ENCODE measurements at places on chromosomes 12 and 14.

- no peak for DNase-seq
These were observed 21.3 kb downstream of the SPX start for GRCh38 chr12:21547437-21547836.

- no peak for DNase-seq
These were observed 55.0 kb upstream of the NELL2 start for GRCh38 chr12:44930972-44931600.

- no peak for DNase-seq
These were observed 64.0 kb upstream of the RIN3 start for GRCh38 chr14:92449404-92450181.

DNA sequence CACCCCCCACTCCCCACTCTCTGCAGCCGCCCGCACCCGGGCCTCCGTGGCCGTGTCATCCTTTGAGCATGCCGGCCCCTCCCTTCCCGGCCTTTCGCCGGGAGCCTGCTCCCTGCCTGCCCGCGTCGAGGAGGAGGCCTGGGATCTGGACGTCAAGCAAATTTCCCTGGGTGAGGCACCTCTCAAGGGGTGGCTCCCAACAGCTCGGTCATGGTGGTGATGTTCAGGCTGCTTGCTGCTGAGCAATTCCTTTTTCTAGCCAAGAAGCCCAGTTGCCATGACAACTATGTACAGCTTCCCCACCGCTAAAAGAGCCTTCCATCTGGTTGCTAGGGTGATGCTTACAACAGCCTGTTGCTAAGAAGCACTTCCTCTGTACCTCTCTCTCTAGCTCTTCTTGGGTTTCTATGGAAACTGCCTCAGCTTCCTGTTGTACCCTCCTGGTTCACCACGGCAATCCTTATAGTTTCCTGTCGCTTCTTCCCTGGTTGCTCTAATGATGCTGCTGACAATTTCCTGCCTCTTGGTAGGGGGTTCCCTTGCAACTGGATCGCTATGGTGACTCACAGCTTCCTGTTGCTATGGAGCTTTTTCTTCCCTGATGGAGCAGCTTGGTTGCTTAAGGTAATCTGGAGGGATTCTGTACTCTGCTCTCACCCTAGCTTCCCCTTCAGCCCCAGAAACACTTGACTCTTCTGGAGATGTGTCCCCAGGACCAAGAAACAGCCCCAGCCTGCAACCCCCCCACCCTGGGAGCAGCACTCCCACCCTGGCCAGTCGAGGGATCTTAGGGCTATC is 11.0 kb downstream of the ZNF219 start:
- no peak for DNase-seq

- DNase-seq: no peak
These were observed 379.8 kb downstream of the APAF1 start for GRCh38 chr12:99024870-99025269.

DNA sequence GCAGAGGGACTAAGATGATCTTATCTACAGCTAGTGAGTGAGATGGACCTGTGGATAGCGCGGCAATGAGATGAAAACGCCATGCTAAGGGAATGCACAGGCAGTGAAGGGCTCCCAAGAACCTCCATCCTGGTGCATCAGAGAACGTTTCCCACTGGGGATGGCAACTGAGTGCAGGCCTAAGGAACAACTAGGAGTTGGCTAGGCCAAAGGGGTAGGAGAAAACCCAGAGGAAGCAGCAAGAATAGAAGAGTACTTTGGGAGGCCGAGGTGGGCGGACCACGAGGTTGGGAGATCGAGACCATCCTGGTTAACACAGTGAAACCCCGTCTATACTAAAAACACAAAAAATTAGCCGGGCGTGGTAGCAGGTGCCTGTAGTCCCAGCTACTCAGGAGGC is 24.6 kb upstream of the BATF start:
- no peak for DNase-seq

GRCh38 chr12:124532331-124532750 is 35.1 kb downstream of the NCOR2 start:
- DNase-seq: no peak

- DNase-seq: no peak
These were observed 84.3 kb upstream of the DIO3 start for GRCh38 chr14:101476916-101477553.

GRCh38 chr12:44777044-44777443 is 99.1 kb downstream of the NELL2 start:
- DNase-seq: no peak

DNA sequence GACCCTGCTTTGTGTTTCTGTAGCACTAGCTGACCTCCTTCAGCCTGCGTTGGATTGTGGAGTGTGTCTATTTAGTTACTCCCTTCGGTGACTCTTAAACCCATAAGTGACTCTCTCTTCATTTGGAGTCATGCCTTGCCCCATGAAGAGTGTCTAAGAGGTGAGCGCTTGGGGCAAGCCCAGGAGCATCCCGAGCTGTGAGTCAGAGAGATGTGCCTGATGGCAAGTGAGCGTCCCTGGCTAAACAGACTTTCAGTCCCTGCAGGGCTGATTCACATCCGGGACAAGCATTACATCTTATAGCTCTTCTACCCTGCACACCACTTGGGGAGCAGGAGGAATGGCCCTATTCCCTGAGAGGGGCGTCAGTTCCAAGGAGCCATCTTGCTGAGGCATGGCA is 24.3 kb upstream of the ATF1 start:
- no peak for DNase-seq

DNA sequence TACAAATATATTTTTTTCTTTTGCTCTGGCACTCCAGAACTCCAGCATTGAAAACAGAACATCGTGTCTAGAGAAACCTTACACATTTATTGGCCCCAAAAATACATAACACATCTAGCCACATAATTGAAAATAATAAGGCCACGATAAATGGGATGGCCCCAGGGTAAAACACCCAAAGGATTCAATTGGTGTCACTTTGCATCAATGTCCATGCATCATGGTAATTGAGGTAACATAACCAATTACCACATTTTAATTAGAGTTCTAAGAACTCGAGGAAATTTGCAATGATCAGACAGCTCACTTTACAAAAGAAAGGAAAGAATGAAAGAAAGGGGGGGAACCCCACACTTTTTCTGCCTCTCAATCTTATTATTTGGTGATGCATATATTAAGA is 151.8 kb upstream of the NPAS3 start:
- no peak for DNase-seq

DNA sequence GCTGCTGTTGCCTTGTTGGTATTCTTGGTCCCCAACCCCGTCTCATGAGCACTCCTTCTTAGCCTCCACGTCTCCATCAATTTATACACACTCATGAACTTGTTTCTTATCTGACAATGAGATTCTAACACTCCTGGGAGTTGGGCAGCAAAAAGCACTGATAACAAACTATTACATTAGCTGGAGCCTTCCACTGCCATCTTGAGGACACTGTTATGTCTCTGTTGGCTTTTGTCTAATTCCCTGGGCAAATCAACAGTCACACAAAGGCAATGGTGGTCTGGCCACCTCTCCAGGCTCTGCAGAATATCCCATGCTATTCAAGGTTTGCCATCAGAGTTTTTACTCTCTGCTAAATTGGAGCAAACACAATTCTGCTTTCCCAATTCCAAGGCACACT is 117.8 kb upstream of the COCH start:
- no peak for DNase-seq

DNA sequence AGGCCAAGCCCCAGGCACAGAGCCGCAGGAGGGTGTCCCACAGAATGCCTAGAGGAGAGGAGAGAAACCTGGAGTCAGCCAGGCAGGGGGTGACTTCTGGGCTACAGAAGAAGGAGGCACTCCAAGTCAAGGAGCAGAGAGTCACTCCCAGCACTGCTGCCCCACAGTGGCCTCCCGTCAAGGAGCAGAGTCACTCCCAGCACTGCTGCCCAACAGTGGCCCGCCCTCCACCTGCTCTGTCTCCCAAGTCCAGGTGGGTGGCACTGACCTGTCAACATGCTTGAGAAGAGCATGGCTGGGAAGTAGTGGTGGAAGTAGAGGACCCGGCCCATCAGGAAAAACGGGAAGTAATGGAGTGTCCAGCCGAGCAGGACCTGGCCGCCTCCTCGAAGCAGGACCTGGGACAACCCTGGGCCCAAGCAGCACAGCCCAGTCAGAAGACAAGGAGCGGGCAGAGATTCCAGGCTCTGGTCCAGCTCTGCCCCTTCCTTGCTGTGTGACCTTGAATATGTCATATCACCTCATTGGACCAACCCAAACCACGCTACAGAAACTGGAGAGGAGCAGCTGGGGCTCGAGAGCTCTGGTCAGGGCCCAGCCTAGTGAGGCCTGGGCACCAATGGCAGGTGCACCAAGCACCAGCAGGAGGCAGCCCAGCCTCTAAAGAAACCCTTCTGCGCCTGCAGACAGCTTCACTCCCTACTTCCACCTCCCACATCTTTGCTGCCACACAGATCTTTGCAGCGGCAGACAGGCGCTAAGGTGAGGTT is 7.6 kb upstream of the NGB start:
- no peak for DNase-seq

DNA sequence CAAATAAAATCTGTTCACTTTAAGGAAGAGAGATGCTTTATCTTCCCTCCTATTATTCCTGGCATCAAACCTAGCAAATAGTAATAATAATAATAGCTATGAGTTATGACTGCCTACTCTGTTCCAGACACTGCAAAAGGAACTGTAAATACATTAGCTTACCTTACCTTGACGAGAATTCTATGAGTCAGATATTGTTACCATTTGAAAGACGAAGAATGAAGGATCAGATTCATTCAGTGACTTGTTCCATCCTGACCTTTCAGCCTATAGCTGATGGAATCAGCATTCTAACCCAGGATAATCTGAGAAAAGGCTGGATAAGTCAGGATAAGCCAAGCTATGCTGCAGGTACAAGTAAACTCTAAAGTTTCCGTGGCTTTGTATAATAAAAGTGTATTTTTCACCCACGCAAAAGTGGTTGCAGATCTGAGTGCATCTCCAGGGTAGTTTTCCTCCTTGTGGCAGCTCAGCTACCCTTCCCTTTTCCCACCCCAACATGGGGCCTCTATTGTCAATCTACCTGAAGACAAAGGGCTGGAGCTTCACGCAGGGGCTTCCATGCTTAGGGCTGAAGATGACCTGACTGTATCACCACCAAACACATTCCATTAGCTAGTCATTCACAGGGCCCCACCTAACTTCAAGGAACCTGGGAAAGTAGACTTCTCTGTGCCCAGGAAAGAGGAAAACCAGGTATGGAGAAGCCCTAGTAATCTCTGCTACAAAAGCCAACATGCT is 57.2 kb upstream of the CCND2 start:
- DNase-seq: no peak

DNA sequence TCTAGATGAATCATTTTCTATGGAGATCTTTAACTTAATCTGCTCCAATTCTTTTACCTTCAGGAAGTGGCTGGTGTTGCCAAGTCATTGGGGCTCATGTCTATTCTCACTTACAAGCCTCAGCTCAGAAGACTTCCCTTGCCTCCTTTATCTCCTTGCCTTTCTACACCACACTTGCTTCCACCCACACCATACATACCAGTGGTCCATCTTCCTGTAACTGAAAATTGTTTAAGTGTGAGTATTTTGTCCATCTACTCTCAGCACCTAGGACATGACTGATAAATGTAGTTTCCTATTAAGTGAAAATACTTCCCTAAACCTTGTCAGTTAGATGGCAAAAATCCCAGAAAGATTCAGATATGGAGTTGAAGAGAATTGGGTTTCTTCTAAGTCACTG is 199.7 kb upstream of the CPNE8 start:
- DNase-seq: no peak

- no peak for DNase-seq
These were observed 309.8 kb upstream of the TMEM132C start for GRCh38 chr12:127957001-127957660.

DNA sequence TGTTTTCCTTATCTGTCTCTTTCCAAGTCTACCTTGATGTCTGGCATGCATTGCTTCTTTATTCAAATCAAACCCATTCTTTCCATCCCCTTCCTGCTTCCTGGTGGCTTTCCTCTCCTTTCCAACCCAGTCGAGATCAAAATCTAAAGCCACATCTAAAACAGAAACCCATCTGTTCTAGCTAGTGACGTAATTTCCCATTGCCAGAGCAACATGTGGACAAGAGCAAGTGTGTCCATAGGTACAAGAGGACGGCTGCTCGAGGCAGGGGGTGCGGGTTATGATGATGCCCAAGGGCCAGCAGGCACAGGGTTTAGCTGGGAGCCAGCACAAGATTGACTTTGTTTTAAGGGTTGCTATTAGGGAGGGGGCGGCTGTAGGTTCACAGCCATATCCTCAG is 7.0 kb downstream of the KRT80 start:
- no peak for DNase-seq

GRCh38 chr12:93502802-93503623 is 35.7 kb downstream of the MRPL42 start:
- DNase-seq: peak; percentile 10

- peak; percentile 22 for DNase-seq
These were observed 991 bp downstream of the FBXL14 start for GRCh38 chr12:1593174-1594005.

DNA sequence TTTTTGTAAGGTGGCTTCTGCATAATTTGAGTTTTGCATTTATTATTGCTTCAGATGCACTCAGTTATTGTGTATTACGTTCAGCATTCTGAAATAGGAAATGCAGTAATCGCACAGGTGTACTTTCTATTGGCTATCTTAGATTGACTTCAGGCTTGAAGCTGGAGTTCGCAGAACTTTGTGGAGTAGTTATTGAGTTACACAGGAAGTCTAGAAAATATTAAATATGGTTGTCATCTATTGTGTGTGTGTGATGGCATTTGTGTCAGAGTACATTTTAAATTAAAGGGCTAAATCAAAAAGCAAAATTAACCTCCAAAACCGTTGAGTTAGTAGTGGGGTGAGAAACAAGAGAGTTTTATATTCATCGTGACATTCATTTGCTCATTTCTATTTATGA is 2.7 kb downstream of the ARID2 start:
- DNase-seq: no peak

GRCh38 chr12:118144499-118144898 is 8.6 kb downstream of the PEBP1 start:
- no peak for DNase-seq

GRCh38 chr12:31325524-31325875 is 450 bp downstream of the SINHCAF start:
- no peak for DNase-seq

DNA sequence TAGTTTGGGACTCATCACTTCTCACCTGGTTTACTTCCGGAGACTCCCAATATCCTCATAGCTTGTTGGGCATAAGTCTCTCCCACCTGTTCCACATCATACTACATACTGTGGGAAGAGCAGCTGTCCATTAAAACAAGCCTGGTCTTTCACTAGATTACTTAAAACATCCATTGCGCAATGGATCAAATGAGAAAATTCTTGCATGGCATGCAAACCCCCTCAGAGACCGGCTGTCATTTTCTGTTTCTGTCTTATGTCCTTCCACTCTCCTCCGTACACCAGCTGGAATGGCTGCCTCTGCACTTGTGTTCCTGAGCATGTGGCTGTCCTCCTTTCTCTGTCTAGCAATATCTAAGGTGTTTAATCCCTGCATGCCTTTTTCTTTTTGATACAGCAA is 265.6 kb downstream of the TMEM117 start:
- no peak for DNase-seq
